Activated CD4-positive, alpha-beta T cell treated with anti-CD3 and anti-CD28 coated beads, Interleukin-2, amount 50 U/mL, for 48 hours (primary cell): ENCODE measurements at places on chromosomes 5 and 9.

- DNase-seq, result no peak
Measured at GRCh38 chr5:150762211-150762610, 3.4 kb upstream of the DCTN4 start.

DNA sequence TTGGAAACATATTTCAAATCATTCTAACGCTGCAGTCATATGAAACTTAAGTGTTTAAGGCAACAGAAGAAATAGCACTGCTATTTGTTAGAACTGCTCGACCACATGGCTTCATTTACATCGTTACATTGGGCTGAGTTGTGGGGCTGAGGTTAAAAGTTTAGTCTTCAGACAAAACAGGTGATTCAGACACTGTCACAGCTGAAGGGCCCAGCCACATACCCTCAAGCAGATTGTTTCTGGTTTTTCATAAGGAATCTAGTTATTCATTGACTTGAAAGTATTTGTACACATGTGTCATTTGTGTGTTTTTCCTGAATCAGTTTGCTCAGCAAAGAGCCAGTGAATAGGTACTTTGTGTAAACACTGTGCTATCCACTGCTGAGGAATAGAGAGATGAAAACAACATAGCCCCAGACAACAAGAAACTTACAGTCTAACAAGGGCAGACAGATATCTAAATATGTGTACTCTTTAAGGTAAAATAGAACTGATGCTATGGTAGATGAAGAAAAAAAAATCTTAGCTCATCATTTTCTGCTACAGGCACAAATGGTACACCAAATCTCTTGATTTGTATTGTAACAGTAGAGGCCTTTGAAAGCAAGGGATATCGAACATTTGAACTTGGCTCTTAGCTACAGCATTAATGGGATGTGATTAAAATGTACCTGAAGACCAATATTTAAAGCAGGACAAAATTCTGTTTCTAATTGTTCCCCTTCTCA is 357.6 kb upstream of the RPS23 start:
- DNase-seq, result peak; percentile 8

- no peak for DNase-seq
Measured at GRCh38 chr5:16313761-16314160, 134.2 kb upstream of the MARCHF11 start.

DNA sequence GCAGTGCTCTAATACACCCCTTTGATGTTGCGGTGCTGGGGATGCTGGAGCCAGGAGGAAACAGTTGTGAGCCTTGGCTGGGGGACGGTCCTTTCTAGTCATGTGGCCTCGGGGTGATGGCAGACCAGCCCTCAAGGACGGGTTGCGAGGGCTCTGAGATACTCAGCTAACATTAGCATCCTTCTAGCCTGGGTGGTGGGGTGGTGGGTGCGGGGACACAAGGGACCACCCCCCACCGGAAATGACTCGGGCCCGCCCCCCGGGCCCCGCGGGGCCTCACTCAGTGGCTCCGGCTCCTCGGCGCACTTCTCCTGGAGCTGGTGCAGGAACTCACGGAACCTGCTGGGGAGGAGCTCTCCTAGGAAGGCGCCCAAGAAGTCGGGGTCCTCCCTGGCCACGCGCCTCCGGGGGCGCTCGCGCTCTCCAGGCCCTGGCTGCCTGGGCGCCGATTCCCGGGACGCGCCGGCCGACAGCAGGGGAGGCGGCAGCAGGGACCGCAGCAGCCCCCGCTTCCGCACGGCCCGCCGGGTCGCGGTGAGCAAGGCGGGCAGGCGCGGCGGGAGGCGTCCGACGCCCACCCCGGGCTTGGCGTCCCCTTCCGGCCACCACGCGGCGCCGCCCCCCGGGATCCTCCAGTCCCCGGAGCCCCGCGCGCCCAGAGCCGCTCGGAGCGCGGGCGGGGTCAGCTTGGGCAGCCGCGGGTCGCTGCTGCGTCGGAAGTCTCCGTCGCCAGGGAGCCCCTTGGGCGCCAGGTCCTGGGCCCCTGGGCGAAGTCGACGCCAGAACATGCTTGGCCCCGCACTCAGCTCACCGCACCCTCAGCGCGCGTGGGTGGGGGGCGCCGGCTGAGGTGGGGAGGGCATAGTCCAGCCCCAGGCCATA is 873 bp downstream of the C9orf50 start:
- no peak for DNase-seq

- no peak for DNase-seq
Measured at GRCh38 chr5:3307982-3308621, 287.5 kb upstream of the IRX1 start.

DNA sequence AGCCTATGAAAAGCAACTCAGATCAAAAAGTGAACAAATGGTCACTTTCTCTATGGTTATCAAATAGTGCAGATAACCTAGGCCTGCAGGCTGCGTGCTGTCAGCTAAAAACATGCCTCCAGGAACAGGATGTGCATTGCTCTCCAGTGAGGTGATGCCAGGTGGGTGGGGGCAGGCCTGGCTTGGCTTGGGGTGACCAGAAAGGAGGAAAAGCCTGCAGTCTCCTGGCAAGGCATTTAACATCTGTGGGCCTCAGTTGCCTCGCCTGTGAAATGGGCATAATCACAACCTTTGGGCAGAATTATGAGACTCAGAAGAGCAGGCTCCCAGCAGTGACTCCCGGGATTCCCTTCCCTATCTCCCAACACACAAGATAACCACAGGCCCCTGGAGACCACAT is 135.9 kb downstream of the COL23A1 start:
- no peak for DNase-seq
